Esophagus mucosa (tissue), 1 donor: ENCODE measurements at places on chromosomes 5 and 9. TPM values are rescaled to one million over a fixed set of nuclear protein-coding genes. Genes with fewer than 3 reads are reported as not detected.

The SLC6A3 gene
- 0.16 TPM for total RNA-seq

The BHMT2 gene
- 0.72 TPM for total RNA-seq

The SREK1IP1 gene
- 33.5 TPM for total RNA-seq

The UGT3A1 gene
- not detected for total RNA-seq

The TPPP gene
- 3.3 TPM for total RNA-seq

The PDLIM4 gene
- 26.9 TPM for total RNA-seq

The FCN2 gene
- total RNA-seq = 0.16 TPM

The ARL10 gene
- 4.2 TPM for total RNA-seq

The MSX2 gene
- total RNA-seq = 1.3 TPM

The SHOC1 gene
- 0.56 TPM for total RNA-seq

The ANKRD34B gene
- not detected for total RNA-seq

The PCDHA9 gene
- 0.04 TPM for total RNA-seq

The FBXO10 gene
- total RNA-seq = 3.4 TPM

The WDR31 gene
- total RNA-seq = 3.7 TPM

The SLC36A2 gene
- not detected for total RNA-seq

The CDKN2B gene
- 75.6 TPM for total RNA-seq
